Kidney glomerular epithelial cell (primary cell): ENCODE measurements at places on chromosomes 3 and 15.
A peak's percentile ranks its signal among the peaks of the same experiment; 100 is the strongest.

DNA sequence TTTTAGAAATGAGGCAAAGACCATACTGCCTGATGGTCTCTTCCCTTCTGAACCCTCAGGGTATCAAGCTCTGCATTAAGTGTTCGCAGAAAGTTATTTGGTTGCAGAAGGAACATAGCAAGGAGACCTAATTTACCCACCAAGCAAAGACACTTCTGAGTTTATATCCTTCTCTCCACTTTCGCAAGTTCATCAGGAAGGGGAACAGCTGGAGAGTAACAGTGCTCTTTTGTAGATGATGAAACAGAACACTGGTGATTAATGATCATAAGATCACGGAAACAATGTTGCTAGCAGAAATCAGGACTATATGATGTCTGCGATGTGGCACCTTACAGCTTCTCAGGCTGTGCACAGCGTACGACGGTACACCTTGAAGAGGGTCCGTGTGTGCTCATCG lies 62.1 kb downstream of the NCEH1 start:
- no peak for DNase-seq

DNA sequence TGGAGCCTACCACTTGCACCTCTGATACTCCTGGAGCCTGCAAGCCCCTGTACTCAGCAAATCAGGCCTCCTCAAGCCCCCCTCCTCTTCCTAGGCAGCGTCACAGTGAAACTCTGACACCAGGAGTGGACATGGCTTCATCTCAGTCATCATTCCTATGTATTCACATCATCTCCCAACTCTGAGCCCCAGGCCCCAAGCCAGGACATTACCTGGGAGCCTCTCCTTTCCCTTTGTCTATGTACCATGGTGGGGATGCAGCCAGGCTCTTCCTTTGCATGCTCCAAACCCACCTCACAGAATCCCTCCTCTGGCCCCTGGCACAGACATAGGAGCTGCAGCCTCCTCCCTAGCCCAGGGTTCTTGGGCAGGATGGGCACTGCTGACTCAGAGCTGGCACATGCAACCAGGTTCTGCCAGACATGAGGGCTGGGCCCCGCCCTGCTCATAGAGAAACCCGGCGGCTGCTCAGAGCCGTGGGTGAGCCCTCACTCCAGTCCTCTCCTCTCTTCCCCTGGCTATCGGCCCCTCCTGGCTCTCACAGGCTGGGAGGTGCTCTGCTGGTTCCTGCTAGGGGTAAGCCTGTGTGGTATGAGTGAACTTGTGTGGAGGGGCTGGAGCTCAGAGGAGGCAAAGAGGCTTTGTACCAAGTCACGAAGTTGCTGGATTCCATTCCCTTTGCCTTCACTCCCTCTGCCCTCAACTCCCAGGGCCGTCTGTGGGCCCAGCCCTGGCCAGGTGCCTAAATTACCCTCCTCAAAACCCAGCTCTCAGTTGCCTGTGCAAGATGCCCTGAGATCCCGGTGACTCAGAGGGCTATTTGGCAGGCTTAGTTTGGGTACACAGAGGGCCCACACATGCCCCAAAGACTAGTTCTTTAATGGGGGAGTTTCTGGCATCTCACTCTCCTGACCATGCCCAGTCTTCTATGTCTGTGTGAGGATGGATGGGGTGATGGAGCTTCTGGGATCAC lies 1.9 kb upstream of the PLCD1 start:
- no peak for DNase-seq

DNA sequence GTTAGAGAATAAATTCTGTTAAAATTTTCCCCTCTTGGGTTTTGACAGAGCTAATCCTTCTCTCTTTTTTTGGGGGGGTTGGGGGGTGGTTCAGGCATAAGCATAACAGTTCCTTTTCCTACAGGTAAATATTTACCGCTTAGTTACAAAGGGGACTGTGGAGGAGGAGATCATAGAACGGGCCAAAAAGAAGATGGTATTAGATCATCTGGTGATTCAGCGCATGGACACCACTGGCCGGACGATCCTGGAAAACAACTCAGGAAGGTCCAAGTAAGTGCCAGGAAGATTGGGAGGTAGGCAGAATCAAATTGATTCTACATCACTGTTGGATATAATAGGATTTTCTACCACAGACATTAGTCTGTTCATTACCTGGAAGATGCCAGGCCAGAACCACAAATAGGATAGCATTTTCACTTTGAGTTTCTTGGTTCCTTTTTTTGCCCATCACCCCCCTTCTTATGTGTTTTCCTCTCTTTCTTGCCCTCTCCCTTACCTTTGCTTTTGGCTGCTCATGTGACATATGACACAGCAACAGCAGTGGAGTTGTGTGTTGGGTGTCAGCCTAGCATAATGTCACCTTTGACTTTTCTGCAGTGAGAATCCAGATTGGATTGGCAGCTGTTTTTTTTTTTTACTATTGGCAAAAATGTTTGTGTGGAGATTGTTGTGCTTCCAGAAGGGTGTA lies 79.0 kb downstream of the CHD2 start:
- peak; percentile 44 for DNase-seq

DNA sequence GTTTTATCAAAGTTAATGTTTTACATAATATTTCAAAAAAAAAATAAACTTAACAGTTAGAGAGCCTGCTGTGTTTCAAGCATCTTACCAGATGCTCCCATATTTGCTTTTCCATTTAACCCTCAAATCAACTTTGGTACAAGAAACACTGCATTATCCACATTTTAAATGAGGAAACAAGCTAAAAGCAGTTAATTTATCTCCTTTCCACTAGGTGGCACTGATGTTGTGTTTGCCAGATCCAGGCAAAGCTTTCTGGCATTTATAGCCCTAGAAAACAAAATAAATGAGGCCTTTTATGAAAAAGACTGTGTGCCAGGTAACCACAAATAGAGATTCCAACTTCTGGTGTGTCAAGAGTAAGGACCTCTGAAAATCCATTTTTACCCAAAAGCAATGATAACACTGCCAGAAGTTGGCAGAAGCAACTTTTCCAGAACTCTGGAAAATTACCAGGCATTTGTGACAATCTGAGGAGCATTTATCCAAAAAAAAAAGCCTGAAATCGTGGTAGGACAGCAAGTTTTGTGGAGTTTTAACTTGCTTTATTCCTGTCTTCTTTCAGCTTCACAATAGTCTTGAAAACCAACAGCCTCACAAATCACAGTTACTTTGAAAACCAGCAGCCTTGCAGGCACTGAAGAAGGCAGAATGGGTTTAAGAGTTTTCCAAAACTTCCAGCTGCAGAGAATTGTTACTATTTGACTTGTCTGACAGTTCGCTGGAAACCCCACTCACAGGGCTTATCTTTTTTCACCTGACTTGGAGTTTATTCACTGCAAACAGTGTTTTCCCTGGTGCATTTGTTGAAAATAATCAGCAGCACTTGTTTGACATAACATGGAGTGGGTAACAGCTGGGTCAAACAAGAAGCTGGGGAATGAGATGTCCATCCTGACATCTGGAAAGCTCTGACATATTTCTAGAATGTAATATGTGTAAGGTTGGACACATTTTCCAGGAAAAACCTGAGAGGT lies 9.2 kb downstream of the FAM162A start:
- peak; percentile 20 for DNase-seq

DNA sequence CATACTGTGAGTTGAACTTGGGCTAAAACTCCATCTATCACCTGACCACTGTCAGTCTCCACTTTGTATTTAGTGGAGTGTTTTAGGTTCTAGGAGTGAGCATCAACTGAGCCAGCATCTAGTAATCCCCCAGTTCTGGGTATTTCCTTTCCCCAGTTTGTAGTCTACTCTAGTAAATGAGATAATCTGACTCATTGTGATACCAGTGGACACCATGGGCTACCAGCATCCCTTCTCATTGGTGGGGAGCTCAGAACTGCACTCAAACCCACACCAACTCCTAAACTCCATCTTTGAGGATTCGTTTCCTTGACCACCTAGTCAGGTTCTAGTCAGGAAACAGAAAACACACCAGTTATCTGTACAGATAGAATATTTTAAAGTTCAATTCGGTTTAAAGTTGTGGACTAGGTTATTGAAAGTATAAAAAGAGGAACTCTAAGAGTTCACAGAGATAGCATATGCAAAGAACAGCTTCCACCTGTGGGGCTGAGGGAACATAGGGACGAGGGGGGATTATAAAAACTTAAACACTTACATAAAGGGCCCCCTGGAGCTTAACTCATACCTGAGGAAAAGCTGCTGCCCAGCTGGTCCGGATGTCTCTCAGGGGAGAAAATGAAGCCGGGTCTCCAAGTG lies 36.0 kb downstream of the LEO1 start:
- DNase-seq = no peak

- DNase-seq = no peak
These were observed 6.1 kb downstream of the GMPS start for GRCh38 chr3:155876503-155876902.

- no peak for DNase-seq
These were observed 71.8 kb downstream of the CPNE4 start for GRCh38 chr3:131962982-131963381.

- no peak for DNase-seq
These were observed 45.8 kb upstream of the GOLIM4 start for GRCh38 chr3:168141405-168141998.

- peak; percentile 2 for DNase-seq
These were observed 22.7 kb upstream of the ZBTB20 start for GRCh38 chr3:115169808-115170207.

- peak; percentile 73 for DNase-seq
These were observed 177.6 kb upstream of the BCL6 start for GRCh38 chr3:187922704-187923416.

DNA sequence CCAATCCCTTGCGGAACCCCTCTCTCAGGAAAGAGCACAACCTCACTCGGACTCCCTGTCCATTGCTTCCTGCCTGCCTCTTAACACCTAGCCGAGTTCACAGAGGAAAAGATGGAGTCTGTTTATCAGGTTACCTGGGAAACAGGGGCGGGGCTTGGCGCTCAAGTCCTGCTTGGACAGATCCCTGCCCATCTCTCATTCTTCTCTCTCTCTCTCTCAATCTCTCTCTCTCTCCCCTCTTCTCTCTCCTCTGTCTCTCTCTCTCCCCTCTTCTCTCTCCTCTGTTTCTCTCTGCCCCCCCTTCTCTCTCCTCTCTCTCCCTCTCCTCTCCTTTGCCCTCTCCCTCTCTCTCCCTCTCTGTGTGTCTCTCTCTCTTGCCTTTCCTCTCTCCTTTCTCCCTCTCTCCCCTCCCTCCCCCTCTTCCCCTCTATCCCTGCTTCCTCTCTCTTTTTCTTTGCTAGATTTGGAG lies at the start of gene EFHB:
EFHB (minus strand) TSS at position 120 of the 469 bp plus-strand sequence. CDS start 199 bp downstream, outside the sequence.
- peak; percentile 7 for DNase-seq

DNA sequence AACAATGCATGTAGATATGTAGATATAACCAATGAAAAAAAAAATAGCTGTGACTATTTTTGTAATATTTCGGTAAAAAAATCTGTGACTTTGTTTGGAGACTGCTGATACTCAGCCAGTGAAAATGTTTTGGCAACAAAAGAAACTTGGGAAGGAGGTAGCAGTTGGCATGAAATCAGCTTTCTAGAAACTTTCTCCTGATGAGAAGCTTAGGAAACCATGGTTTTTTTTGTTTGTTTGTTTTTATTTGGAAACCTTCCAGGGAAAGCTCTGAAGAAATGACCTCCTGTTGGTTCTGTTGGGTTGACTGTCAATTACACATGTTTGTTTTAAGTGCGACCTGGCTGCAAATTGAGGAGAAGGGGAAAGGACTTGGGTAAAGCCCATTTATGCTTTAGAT lies 445.9 kb downstream of the UNC13C start:
- no peak for DNase-seq

DNA sequence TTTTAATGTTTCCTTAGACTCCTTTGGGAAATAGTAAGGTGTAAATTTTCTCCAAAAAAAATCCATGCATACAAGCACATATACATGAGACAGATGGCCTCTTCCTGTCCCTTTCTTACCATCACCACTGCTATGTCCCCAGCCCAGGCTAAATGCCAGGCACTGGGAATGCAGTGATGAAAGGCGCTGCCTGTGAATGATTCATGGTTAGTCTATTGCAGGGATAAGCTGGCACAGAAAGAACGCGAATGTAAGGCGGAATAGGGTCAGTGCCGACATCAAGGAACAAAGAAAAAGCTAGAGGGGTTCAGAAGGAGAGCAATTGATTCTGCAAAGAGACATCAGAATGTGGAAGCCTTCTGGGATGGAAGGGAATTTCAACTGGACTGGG lies 36.2 kb upstream of the CFAP161 start:
- DNase-seq = no peak

DNA sequence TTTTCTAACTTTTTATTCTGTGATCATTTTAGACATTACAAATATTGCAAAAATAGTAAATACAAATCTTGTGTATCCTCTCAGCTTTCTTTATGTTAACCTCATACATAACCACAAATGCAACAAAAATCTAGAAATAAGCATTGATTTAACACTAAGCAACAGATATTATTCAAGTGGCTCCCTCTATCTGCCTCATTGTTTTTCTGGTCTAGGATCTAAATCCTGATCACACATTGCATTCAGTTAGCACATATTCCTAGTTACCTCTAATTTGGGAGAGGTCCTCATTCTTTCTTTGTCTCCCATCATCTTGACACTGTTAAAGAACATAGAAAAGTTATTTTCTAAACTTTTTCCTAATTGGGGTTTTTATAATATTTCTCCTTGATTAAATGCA lies 1126.0 kb downstream of the ROBO2 start:
- no peak for DNase-seq

- DNase-seq = no peak
These were observed 49.0 kb upstream of the DUT start for GRCh38 chr15:48282216-48282615.

- DNase-seq = no peak
These were observed 89.2 kb downstream of the RBMS3 start for GRCh38 chr3:29370021-29370420.

DNA sequence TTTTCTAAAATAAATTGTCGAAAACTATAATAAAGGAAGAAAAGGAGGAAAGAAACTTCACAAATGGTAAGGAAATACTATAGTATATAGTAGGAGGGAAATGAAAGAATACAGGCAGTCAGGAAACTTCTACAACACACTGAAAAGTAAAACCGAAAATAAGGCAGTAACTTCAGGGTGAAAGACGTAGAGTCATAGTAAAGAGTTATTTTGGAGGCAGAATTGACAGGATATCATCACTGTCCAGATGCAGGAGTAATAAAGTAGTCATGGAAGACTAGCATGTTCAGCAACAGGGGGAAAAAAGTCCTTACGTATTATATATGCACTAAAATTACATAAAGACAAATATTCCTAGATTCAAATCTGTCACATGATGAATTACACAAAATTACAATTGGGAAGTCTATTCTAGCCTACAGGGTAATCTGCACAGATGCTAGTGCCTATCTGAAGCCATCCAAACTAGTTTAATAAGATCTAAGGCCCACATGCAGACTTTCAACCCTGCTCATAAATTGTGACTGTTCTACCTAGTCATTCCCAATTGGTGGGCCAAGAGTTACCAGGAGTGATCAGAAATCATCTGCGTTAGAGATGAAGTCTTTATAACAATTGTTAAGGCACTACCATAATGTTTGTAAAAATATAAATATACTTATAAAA lies 14.0 kb downstream of the VPS13C start:
- DNase-seq = no peak
